ENCODE measurements at places on chromosomes 5 and 9.

GRCh38 chr5:2724831-2725230, 26.6 kb downstream of the IRX2 start:
- no peak for DNase-seq

DNA sequence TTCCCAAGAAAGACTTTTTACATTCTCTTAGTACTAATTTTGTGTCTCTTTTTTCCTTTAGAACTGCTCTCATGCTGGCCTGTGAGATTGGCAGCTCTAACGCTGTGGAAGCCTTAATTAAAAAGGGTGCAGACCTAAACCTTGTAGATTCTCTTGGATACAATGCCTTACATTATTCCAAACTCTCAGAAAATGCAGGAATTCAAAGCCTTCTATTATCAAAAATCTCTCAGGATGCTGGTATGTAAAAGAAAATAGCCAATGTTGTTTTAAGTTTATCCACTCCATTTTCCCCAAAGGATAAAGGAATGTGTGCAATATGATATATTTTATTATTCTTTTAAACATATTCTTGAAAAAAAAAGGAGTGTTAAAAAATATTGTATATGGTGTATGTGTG, 27.3 kb upstream of the TTC23L start:
- no peak for DNase-seq

GRCh38 chr9:18580151-18580550, 106.2 kb downstream of the ADAMTSL1 start:
- no peak for DNase-seq

GRCh38 chr5:115588640-115589039, 13.6 kb downstream of the TICAM2 start:
- DNase-seq: no peak

DNA sequence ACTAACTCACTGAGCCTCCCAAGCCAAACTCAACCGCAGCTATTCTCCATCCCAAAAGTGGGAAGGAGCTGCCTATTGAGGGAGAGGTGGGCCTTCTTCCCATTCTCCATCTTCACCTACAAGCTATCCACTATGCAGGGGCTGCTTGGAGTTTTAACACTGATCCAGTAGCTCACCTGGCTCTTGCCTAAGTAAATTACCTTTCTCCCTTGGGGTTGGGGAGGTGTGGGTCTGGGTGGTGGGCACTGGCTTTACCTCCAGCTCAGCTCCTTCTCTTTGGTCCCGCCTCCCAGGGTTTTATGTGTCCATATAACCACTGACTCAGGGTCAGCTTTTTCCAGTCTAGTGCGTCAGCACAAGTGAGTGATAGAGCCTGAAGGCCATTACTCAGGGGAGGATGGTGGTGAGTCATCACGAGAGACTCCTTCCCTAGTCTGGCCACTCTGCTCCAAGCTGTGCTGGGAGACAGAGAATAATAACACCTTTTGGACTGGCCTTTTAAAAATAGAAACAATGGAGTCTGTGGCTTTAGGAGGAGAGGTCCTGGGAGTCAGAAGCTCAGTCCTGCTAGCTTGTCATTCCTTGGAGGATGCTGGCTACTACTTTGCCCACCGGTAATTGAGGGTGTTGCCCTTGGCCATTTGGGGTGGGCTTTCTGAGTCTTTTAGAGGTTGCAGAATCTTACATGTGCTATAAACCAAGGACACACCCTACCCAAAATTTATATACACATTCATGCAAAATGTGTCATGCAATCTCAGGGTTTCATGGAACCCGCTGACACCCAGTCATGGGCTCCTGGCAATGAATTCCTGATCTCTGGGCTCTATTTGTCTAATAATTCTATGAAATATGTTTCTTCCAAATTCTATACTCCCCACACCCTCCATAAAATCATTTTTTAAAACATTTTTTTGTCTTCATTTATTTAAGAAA, 35.6 kb upstream of the ATP6V1G1 start:
- DNase-seq: no peak

DNA sequence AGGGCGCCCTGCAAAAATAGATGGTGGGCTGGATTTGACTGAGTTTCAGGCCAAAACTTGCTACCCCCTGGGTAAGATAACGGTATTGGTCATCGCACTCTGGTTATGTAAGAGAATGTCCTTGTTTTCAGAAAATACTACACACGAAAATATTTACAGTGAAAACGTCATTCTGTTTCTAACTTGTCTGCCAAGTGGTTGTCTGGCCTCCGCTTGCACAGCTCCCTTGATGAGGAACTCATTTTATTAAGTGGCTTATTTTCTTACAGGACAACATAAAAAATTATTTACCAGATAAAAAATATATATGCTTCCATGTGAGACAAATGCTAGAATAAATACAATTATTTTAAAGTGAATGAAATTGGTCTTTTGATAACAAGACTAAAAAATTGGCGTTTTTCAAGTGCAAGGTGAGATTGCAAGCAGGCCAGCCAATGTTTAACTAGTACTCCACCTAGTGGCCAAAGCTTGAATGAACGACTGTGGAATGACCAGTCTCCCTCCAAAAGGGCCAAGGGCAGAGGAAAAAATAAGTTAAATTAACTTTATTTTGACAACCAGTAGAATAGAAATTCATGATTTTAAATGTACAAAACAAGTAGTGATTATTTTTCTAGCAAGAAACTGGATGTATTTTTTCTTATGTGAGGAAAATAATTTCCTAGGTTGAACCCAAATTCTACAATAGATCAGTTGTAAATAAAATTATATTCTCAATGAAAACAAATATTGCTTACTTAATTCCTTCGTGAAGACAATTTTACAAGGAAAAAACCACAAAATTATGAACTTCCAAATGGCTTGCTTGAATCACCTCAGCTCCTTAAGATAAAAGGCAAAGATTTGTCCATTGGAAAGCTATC, 93.2 kb downstream of the ZFAND5 start:
- DNase-seq: peak; percentile 14

- no peak for DNase-seq
These were observed 28.0 kb downstream of the CCNJL start for GRCh38 chr5:160284291-160284873.

DNA sequence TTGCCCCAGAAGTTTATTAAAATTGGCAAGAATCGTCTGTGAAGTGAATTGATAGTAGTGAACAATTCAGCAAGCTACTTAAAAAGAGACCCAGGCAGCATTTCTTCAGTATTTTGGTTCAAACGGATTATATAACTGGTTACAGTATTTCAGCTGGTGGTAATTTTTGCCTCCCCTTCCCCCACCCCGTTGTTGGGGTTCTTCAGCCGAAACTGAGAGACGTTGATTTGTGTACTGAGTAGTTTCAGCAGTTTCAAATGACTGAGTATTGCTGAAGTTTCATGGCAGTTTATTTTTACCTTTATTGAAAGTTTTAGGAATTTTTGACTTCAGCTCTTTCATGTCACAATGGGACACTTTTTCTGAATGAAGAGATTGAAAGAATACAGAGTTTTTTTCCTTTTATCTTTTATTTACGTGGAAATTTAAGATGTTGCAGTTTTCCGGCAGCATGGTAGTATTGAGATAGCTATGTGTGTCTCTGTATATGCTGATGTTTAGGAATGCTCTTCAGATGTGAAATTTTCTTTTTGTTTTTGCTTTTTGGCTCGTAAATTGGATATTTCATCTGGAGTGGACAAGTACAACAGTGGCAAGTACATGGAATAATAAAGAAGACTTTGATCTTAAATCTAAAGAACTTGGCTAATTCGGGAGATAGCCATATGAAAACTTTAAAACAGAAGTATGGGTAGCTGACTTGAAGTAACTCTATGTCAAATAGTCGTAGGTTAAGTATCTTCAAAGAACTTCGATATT, 1.9 kb downstream of the GPBP1 start:
- no peak for DNase-seq

DNA sequence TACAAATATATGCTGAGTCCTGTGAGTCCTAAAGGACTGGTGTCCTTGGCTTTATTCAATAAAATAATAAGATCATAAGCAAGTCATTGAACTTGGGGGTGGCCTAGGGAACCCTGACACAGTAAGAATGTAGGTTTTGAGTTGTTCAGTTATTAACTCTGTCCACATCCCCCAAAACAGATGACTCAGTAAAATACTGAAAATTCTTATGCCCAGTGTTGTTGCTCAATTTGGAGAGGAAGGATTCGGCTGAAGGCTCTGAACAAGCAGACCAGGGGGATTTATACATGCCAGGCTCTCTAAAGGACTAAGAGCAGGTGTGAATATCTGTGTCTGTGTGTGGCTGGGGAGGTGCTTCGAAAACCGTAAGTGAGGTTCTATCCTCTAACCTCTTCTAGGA, 173.7 kb downstream of the RMI1 start:
- no peak for DNase-seq

DNA sequence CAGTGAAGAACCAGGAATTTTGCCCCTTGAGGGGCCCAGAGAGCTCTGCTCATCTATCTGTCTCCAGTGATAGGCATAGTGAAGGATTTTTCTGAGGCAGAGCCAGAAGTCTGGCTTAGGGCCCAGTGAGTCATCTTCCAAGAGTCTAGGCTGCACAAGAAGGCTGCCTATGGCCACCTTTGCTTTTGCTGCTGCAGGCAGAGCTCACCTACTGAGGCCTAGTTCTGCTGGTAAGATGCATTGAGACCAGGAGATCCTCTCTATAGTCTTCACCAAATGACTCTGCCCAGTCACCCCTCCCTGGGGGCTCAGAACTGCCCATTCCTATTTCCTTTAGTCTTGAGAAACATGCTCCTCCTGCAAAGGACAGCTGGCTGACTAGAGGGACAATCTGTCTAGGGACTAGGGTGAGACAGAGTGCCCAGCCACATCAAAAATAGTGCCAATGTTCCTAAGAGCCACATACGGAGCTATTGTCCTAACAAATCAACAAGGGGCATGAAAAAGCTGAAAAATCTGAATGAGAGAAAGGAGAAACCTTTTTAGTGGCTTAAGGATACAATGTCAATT, 40.3 kb upstream of the CDKN2AIPNL start:
- DNase-seq: no peak

GRCh38 chr9:109022873-109023272, 9.6 kb upstream of the CTNNAL1 start:
- no peak for DNase-seq

GRCh38 chr5:140013536-140013935, 29.6 kb downstream of the NRG2 start:
- DNase-seq: no peak

- DNase-seq: no peak
These were observed 164.8 kb upstream of the OTULINL start for GRCh38 chr5:14416621-14417275.

GRCh38 chr5:150624334-150625163, 15.9 kb upstream of the SYNPO start:
- no peak for DNase-seq

DNA sequence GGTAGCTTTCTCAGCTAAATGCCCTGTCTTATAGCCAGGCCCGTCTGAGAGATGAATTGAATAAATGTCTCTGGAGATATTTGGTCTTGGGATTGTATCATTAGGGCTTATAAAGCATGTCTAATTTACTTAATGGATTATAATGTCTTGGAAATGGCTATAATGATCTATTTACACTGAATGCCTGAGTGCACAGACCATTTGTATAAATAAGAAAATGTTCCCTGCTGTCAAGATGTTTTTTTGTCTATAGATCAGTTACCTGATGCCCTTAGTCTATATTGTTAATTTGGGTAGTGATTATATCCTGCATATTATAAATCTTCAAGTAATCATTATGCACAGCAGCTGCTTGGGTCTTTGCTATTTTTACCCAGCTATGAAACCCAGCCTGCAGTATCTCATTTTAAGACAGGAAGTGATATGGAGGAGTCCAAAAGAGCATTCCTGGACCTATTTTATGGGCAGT, 112.9 kb upstream of the ACTBL2 start:
- DNase-seq: no peak

DNA sequence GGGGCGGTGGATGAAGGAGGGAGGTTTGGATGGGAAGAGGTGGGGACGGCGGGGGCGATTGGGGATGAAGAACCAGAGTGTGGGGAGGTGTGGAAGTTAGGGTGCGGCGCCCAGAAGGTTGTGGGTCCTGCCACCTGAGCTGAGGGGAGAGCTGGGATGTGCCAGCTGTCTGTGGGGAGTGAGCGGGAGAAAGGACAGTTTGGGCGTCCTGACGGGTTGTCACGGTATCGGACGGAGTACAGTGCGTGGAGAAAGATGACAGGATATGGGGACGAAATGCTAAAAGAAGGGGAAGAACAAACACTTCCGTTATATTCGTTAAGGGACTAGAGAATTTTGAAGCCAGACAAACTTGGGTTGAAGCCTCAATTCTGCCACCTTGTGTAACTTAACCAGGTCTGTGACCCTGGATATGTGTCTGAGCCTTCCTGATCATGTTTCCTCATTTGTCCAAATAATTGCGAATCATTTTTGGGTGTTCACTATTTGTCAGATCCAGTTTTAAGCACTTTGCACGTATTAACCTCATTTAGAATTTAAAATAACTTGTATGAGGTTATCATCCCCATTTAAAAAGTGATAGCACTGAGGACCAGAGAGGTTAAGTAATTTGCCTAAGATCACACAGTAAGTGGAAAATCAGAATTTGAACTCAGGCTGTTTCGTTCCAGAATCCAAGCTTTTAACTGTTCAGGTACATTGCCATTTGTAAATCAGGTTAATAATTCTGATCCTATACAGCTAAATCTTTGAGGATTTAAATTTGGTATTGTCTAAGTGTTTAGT, 689 bp downstream of the CNTRL start:
- no peak for DNase-seq

DNA sequence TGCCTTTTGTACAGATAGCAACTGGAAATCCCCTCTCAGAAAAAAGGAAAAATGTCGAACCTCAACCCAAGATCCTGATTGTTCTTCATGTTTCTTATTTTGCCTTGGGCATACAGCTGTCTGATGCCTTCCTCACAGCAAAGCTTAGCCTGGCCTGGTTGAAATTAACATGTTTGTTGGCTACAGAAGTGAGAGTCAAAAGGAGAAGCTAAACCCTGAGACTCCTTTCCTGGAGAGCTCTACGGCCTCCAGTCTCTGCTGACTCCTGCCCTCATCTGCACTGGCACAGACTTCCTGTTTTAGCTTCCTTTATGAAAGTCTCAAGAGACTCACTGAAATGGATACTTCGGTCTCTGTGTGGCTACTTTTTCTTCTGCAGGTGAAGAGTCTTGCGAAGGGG, 186.7 kb downstream of the PARP8 start:
- no peak for DNase-seq

DNA sequence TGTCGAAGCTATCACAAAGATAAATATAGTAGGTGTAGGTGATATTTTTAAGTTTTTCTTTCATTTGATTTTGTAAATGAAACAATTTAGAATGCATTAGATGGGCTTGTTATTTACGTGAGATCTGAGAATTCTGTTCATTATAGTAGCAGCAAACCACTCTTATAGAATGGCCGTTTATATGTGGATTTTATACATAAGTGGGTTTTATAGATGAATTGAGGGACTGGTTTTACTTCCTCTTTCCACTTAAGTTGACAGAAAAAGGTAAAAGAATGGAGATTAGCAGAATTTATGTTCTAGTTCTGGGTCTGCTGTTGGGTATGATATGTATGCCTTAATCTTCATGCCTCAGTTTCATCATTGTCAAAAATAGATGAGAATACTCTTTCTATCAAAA, 5.6 kb downstream of the RMI1 start:
- DNase-seq: no peak
